ENCODE measurements at places on chromosomes 2 and 18. TPM values are rescaled to one million over a fixed set of nuclear protein-coding genes. Genes with fewer than 3 reads are reported as not detected.

Gene GREB1L
- 0.12 TPM for total RNA-seq

Gene ABCG5
- total RNA-seq = not detected

Gene ARHGAP28
- total RNA-seq = 4.8 TPM

Gene INHA
- total RNA-seq = not detected

Gene PID1
- 1.0 TPM for total RNA-seq

Gene HES6
- total RNA-seq = 3.1 TPM

Gene LAMA3
- total RNA-seq = 81.3 TPM

Gene POTEI
- not detected for total RNA-seq
